ENCODE measurements at places on chromosomes 12 and 14. TPM values are rescaled to one million over a fixed set of nuclear protein-coding genes. Genes with fewer than 3 reads are reported as not detected.

DNA sequence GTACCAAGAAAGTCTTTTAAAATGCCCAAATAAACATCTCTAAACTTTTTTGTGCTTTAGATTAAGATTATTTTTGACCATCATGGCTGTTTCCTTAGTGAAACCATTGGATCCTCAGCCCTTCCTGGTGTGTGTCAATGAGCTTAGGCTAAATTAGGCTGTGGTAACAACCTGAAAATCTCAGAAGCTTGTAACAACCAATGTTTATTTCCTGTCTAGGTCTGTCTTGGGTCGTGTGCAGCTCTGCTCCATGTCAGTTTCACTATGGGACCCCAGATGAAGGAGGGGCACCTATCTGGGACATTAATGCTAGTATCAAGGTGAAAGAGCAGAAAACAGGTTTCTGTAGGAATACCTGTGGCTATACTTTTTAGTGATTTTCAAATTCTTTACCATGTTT lies 49.9 kb downstream of the KCNMB4 start:
- no peak for DNase-seq

DNA sequence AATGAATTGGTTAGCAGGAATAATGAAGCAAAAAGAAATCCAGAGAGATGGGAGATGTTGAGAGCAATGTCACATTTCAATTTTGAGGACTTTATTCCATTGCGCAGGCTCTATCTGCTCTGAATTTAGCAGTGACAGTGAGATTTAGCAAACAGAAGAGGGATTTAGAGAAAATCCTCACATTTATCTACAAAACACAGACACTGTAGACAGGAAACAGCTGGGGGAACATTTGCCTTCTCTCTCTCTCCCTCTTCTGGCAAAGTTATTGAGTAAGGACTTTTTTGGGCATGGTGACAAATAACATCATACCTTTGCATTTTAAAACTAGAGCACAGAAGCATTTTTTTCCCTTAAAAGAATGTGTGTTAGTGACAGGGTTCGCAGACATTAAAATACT lies at the start of gene IGF1:
Gene IGF1 (minus strand): TSS at position 158 of the 400 bp plus-strand sequence. CDS start 182 bp downstream, outside the sequence.
- peak; percentile 75 for DNase-seq

DNA sequence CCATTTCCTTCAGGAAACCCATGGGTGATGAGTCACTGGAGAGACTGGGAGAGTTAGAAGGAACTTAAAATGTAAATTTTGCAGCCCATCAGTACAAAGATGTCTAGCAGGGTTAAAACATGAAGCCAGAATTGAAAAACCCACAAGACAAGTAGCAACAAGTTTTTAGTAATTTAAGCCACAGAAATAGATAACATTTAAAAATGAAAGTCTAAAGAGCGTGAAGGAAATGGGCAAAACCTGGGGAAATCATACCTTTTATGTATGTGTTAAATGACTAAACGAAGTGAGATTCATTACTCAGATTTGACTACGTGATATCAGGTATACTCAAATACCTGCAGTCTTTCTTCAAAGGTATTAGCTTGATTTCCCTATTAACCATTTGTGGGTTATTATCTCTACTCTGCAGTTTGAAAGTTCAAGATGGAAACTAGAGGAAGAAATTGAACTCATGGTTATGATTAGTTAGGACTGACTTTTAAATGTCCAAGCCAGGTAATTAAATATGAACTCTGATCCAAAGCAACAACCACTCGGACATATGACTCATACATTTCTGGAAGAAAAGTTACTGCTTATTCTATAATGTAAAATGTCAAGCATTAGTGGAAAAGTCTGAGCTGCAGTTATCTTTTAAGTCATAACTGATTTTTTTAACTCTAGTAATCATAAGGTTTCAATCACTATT lies 84.1 kb downstream of the ITPR2 start:
- no peak for DNase-seq

- no peak for DNase-seq
Measured at GRCh38 chr14:35808076-35808637, 938 bp downstream of the RALGAPA1 start.

GRCh38 chr14:39229222-39229543 lies 4.5 kb upstream of the MIA2 start:
- DNase-seq, result no peak

- DNase-seq, result no peak
Measured at GRCh38 chr14:51058382-51058781, 36.5 kb downstream of the TRIM9 start.

- no peak for DNase-seq
Measured at GRCh38 chr12:16281157-16281556, 3.7 kb upstream of the SLC15A5 start.

- no peak for DNase-seq
Measured at GRCh38 chr12:44804068-44804467, 72.0 kb downstream of the NELL2 start.

- DNase-seq, result no peak
Measured at GRCh38 chr12:4025181-4026019, 152.2 kb upstream of the PARP11 start.

GRCh38 chr14:77625360-77625759 lies 8.9 kb upstream of the SPTLC2 start:
- DNase-seq, result no peak

DNA sequence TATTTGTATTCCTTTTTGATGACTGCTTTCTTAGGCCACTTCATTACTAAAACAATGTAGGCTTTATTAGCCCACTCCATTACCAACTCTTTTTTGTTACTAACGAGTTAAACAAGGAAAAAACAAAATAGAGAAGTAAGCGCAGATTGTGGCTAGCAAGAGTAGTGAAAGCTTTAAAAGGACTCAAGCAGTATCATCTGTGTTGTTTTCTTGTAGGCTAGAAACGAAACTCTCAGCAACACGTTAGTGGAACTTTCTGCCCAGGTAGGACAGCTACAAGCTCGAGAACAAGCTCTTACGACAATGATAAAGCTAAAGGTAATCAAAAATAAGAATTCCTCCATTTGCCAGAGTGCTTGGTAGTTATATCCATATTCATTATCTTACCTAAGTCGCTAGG lies 11.1 kb downstream of the CCDC62 start:
- no peak for DNase-seq

DNA sequence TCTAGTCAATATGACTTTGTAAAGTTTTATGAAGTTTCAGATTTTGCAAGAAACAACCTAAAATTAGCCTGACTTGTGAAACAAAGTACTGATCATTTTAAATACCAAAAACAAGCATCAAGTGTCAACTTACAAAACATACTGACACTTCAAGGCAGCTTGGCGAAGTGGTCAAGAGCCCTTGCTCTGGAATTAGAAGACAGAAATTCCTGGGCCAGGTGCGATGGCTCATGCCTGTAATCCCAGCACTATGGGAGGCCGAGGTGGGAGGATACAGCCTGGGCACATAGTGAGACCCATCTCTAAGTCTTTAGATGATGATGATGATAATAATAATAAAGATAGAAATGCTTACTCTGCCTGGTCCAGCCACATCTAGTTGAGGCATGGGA lies 45.4 kb upstream of the NR2C1 start:
- no peak for DNase-seq

DNA sequence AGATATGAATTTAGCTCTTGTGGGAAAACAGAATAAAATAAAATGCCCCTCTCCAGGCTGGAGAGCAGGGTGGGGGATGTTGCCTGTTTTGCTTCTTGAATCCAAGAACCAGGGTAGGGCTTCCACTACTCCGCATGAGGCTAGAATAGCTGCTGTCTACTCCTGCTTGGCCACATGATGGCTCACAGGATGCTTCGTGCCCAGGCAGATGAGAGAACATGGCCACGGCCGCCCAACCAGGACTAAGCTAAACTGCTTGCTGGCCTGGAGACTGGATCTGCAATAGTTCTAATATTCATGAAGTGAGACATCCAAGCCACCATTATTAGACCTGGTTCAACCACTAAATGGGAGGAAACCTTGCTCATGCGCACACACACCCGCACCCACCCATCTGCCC lies 122.2 kb upstream of the METAP2 start:
- no peak for DNase-seq

- no peak for DNase-seq
Measured at GRCh38 chr14:50734950-50735695, 67.0 kb upstream of the SAV1 start.

DNA sequence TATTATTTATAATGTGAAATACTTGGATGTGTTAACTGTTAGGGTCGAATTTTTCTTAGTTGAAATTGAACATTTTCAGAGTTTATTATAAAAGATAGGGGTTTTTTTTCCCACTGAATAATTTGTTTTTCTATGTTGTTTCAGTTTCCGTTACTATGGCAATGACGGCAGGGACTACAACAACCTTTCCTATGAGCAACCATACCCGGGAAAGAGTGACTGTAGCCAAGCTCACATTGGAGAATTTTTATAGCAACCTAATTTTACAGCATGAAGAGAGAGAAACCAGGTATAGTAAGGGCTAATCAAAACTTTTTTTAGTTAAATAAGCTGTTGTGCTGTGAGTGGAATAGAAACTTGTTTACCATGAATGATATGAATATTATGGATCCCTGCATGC lies 35.1 kb upstream of the BMAL2 start:
- DNase-seq, result no peak

- no peak for DNase-seq
Measured at GRCh38 chr14:21913759-21914158, 240.1 kb upstream of the OR4E1 start.

DNA sequence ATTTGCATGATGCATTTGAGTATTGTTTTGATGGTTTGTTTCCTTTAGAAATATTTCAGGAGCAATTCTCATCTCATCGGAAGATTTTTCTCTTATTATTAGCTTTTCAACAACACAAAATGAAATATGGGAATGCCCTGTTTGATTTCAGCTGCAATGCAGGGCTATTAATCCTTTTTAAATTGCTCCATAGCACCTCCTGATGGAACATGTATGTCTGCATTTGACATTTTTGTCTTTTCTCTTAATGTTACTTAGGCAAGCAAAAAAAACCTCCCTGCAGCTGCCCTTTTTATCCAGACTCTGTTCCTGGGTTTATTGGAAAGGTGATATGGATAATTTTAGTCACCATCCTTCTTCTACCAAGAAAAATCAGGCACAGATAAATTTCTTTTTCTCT lies 895.8 kb downstream of the RPS29 start:
- no peak for DNase-seq

GRCh38 chr14:21096438-21096837 lies 2.0 kb downstream of the ZNF219 start:
- DNase-seq, result no peak

GRCh38 chr14:30692669-30693068 lies 70.5 kb downstream of the SCFD1 start:
- DNase-seq, result no peak

- no peak for DNase-seq
Measured at GRCh38 chr14:55814873-55815272, 234.9 kb downstream of the KTN1 start.

DNA sequence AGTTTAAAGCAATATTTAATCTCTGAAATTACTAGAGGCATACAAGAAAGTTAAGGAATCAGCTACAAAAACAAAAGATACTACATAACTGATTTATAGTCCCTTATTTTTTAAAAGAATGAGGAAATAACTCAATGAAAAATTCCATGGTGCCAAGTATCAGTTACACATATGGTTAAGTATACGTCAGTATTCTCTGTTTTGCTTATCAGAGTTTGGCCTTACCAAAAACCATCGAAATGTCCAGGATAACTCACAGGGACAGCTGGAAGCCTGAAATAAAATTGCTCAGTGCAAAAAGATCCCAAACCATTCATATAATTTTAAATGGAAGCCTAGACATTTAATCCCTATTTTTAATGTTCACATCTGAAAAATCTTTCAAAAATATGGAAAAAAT lies 3.6 kb downstream of the CFL2 start:
- DNase-seq, result no peak

GRCh38 chr14:47778631-47779030 lies 103.2 kb upstream of the MDGA2 start:
- DNase-seq, result no peak

GRCh38 chr14:99938376-99938775 lies 126.8 kb upstream of the EVL start:
- no peak for DNase-seq

- no peak for DNase-seq
Measured at GRCh38 chr12:26327975-26328644, 132.7 kb downstream of the SSPN start.

GRCh38 chr12:16030744-16031143 lies 119.6 kb downstream of the DERA start:
- DNase-seq, result no peak

DNA sequence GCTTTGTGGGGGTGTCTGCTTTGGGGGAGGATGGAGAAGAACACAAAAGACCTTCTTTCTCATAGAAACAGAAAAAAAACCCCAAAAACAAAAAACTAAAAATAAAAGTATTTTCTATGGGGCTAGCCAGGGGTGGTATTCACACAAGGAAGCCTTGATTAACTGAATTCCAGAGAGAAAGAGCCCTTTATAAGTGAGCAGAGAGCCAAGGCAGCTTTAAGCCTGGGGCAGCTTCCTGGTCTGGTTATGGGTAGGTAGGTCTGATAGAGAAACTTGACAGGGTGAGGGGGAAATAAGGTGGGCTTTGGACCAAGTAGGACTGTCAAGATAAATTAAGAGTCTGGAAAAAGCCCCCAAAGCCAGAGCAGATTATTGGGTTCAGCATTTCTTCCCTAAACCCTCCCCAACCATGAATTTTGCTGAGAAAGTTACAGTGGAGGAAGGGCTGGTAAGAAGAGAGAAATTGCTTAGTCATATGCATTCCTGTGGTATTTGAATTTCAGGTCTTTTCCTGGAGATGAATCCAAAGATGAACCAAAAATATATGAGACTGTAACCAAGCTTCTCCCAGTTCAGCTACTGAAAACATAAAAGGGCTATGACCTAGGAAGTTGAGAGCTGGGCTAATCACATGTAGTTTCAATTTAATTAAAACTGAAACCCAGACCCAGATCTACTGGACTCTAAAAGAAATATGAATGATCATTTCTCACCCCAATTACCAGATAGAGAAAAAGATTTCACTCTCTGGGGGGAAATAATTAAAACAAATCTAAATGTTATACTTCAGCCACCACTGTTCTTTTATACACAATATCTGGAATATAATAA lies 144.8 kb downstream of the TBC1D30 start:
- DNase-seq, result no peak

GRCh38 chr14:74261288-74261687 lies 22.0 kb downstream of the VSX2 start:
- DNase-seq, result no peak

DNA sequence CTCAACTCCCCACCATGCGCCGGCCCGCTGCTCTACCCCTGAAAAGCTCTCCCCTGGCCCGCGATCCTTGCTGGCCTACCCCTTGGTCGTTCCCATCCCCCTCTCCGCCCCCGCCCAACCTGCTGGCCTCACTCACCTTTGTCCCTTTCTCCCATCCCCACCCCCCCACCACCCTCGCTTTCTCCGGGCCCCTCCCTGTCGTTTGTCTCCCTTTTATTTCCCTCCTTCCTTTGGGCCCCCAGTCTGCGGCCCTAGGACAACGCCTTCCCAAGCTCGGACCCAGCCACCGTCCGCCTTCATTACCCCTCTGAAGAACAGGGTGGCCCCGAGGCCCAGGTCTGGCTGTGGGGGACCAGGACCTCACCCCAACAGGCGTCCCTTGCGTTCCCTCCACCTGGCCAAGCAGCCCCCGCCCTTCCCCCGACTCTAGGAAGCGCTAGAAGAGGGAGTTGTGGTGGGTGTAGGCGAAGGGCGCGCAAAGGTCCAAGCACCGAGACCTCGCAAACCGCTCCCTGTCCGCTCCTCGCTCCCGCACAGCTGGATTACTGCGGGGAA lies 6.9 kb upstream of the SLC7A7 start:
- DNase-seq, result no peak

The NPC2 gene
- total RNA-seq, result 99.8 TPM

The TSPAN19 gene
- not detected for total RNA-seq

The CCDC60 gene
- 5.6 TPM for total RNA-seq

The C12orf50 gene
- 0.26 TPM for total RNA-seq

The MAP1LC3B2 gene
- not detected for total RNA-seq

The CLEC7A gene
- 4.5 TPM for total RNA-seq

The ADCY4 gene
- total RNA-seq, result 12.6 TPM

The TOMM20L gene
- not detected for total RNA-seq

The PA2G4 gene
- total RNA-seq, result 64.6 TPM

The RIMBP2 gene
- 2.7 TPM for total RNA-seq

The CISTR gene
- not detected for total RNA-seq

The CIROP gene
- total RNA-seq, result not detected
